ENCODE measurements at places on chromosomes 3 and 15.

DNA sequence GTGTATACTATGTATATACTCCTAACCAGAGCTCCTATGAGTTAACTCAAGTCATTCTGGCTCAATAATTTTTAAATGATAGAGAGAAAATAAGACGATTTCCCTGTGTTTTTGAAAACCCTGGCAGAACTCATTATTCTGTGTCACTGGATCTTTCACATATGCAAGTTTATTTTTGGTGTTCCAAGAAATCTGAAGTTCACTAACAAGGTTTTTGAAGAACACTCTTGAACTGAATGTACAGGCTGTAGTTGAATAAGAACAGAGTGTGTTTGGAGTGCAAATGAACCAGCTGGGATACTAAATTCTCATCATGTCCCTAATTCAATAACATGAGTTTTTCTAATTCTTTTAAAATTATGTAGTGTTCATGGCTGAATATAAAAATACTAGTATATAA, 466.9 kb upstream of the SUCLG2 start:
- DNase-seq = no peak

DNA sequence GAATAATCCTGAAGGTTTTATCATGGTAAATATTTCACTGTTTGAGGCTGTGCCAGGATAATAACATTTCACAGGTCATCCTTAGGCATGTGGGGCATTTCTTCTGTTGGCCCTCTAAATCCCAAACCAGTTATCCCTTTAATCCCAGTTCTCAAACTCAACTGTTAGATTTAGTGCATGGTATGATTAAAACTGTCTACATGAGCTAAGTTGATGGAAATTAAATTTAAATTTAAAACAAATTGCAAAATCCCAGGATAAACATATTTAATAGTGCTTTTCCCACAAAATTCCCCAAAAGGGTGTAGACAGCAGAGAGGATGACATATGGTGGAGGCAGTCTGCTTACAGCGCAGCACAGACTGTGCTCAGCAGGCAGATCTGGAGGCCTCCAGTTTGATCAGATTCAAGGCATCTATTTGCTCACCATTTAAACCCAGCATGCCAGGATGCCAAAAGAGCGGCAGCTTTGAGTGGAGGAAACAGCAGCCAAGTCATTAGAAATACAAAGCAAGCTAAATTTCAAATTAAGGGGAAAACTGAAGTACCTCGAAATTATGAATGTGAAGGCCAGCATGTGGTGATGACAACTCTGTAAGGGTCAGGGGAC, 325.8 kb downstream of the KCNH8 start:
- no peak for DNase-seq

GRCh38 chr3:65020281-65021160, 332.7 kb upstream of the ADAMTS9 start:
- DNase-seq = no peak

DNA sequence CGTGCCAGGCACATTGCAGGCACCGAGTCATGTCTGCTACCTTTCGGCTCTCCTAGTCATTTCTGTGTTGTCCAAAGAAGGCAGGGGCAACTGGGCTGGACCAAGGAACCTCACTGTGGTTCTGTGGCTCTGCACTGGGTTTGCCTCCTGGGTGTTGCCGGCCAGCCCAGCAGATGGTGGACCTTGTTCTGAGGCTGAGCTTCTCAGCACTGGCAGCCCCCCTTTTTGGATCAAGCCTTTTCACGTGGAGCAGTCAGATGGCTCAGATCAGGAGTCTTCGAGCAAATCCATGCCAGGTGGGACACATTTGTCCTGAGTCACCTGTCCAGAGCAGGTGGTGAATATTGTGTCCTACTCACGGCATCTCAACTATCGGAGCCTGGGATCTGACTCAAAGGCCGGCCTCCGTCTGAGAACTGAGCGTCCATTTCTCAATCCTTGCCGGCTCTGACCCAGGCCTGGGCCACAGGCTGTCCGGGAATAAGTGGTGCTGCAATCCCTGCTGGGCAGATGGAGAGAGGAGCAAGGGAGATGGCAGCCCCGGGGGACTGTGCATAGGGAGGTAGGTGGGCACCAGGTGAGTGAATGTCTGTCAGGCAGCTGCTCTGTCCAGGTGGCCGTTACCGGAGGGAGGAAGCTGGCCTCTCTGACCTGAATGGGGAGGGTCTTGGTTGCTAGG, at the start of gene IL16:
Gene IL16 (plus strand): TSS at position 304 of the 679 bp plus-strand sequence. CDS start 28,521 bp downstream, outside the sequence.
- no peak for DNase-seq

- no peak for DNase-seq
Observed at GRCh38 chr3:167739190-167739810, 3.8 kb downstream of the SERPINI1 start.

GRCh38 chr3:104101736-104102135, 1265.0 kb upstream of the ALCAM start:
- no peak for DNase-seq

- no peak for DNase-seq
Observed at GRCh38 chr15:97678656-97679055, 281.8 kb upstream of the ARRDC4 start.
